ENCODE measurements at places on chromosomes 6 and 20. TPM values are rescaled to one million over a fixed set of nuclear protein-coding genes. Genes with fewer than 3 reads are reported as not detected.

PSMB9 gene
- 91.8 TPM for total RNA-seq

SMLR1 gene
- total RNA-seq = not detected

GSTA3 gene
- not detected for total RNA-seq

VNN1 gene
- total RNA-seq = not detected

C6orf58 gene
- total RNA-seq = not detected

PTGIS gene
- not detected for total RNA-seq

BIRC7 gene
- total RNA-seq = not detected

- DNase-seq = no peak
- no peak overlapping the region for H3K4me3 ChIP-seq
These were observed 90.9 kb upstream of the PREP start for GRCh38 chr6:105493736-105494135.

- no peak overlapping the region for H3K4me3 ChIP-seq
- no peaks in the 10 kb centered on the region for H3K4me1 ChIP-seq
- DNase-seq = no peak
- H3K27ac ChIP-seq = no peak overlapping the region
These were observed 5.2 kb upstream of the C20orf203 start for GRCh38 chr20:32678948-32679347.

DNA sequence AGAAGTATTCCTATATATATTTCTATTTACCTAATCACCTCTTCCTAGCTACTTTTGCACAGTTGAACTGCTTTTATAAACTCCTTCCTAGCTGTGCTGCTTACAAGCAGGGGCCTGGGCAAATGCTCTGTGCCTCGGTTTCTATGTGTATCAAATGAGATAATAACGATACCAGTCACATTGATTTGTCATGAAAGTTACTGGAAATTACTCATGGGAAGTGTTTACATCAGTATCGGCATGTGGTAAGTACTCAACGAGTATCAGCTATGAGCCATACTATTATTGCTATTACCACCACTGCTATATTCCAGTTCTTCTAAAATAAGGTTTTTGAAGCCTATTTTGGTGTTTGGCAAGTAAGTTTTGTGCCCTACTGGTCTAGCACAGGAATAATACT is 4.9 kb downstream of the LAMA4 start:
- no peak for DNase-seq
- peaks cover 47% of the 10 kb centered on the region for H3K4me1 ChIP-seq
- no peaks in the 10 kb centered on the region for H3K36me3 ChIP-seq
- H3K27ac ChIP-seq = no peak overlapping the region
- H3K27me3 ChIP-seq = no peaks in the 10 kb centered on the region

- no peaks in the 10 kb centered on the region for H3K4me1 ChIP-seq
- no peak overlapping the region for H3K27ac ChIP-seq
- no peak overlapping the region for H3K4me3 ChIP-seq
- peaks cover 6% of the 10 kb centered on the region for H3K36me3 ChIP-seq
These were observed 61.8 kb downstream of the GCNT2 start for GRCh38 chr6:10582774-10583508.

DNA sequence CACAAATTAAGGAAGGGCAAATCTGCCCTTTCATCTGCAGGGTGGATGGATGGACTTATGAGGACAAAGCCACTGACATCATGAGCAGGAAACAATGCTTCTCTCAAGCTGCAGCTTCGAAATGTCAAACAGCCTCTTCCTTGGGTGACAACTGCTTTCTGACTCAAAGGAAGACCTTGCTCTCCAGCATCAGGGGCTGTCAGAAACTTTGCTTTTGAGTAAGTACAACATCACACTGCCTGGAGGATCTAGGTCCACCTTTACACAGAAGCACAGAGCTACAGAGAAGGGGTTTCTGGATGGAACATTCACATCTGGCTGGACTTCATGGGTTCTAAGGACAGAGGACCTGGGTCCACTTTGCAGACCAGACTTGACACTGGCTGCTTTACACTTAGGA is 5.9 kb downstream of the CST1 start:
- no peak overlapping the region for H3K27ac ChIP-seq
- H3K27me3 ChIP-seq = no peaks in the 10 kb centered on the region
- no peak overlapping the region for H3K4me3 ChIP-seq
- no peaks in the 10 kb centered on the region for H3K36me3 ChIP-seq

DNA sequence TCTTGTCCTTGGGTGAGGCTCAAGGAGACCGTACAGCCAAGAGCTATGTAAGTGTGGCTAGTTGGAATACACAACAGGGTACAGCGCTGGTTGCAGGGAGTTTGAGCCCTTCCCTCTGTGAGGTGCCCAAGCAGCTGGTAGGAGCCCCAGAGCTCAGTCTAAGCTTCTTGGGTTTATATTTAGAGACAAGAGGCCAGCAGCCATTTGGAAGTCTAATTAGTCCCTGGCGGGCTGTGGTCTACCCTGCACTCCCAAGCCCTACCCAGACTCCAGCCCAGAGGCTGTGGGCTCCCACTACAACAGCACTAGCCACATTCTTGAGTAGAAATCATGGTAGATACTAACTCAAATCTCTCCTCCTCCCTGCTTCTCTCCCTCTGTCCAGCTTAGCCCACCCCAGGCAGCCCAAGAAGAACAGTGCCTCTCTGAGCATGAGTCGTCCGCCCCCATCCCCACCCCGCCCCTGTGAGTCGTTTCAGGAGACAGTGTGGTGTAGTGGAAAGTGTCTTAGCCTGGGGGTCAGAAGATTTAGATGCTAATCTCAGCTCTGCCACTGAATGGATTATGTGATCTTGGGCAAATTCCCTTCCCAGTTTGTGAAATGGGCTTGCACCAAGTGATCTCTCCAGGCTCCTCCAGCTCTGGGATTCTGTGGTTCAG is 37.8 kb downstream of the EIF2S2 start:
- H3K27me3 ChIP-seq = no peaks in the 10 kb centered on the region
- H3K36me3 ChIP-seq = peaks cover 65% of the 10 kb centered on the region
- DNase-seq = no peak
- no peak overlapping the region for H3K27ac ChIP-seq
- no peaks in the 10 kb centered on the region for H3K4me1 ChIP-seq

GRCh38 chr6:54192993-54193392 is 81.8 kb downstream of the MLIP start:
- no peak overlapping the region for H3K27ac ChIP-seq
- no peaks in the 10 kb centered on the region for H3K36me3 ChIP-seq
- no peak overlapping the region for H3K4me3 ChIP-seq
- DNase-seq = no peak
- H3K4me1 ChIP-seq = no peaks in the 10 kb centered on the region

DNA sequence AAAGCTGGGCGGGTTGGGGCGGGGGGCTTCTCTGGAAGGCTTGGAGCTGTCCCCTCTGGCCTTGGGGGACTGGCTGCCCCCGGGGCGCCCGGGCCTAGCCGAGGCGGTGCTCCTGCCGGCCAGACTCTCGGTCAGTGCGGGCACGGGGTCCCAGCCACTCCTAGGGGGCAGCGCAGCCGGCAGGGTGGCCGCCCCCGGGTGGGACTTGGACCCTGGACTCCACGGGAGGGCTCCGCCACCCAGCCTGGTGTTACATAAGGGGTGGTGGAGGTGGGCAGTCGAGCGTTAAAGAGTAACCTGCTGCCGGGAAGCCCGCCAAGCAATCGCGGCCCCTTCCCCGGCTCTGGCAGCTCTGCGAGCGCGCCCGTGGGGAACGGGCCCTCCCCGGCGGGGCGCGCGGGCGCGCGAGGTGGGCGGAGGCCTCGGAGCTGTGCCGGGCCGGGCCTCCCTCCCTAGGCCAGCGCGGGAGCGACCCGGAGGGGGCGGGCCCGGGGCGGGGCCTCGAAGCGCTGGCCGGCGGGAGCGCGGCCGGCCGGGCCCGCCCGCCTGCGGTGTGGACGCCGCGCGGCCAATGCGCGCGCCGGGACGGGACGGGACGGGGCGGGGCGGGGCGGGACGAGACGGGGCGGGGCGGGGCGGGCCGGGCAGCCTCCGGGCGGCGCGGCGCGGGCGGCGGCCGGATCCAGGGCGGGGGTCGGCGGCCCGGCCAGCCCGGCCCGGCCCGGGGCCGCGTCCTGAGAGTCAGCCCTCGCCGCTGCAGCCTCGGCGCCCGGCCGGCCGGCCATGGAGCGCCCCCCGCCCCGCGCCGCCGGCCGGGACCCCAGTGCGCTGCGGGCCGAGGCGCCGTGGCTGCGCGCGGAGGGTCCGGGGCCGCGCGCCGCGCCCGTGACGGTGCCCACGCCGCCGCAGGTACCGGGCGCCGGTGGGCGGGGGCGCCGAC is at the start of gene SLC2A4RG:
TSS of gene SLC2A4RG (plus strand) at position 647 of the 940 bp plus-strand sequence. CDS start at position 784, 137 bp downstream.
- no peaks in the 10 kb centered on the region for H3K27me3 ChIP-seq
- H3K4me1 ChIP-seq = peaks cover 15% of the 10 kb centered on the region
- H3K36me3 ChIP-seq = peaks cover 71% of the 10 kb centered on the region
- H3K4me3 ChIP-seq = peak within 1 kb of the TSS; percentile 57
- DNase-seq = peak; percentile 50
- peak within 1 kb of the TSS; percentile 45 for H3K27ac ChIP-seq

GRCh38 chr6:39425346-39426072 is 103.0 kb upstream of the KCNK16 start:
- H3K27ac ChIP-seq = peak overlapping the region; percentile 88
- H3K27me3 ChIP-seq = no peaks in the 10 kb centered on the region
- DNase-seq = no peak
- no peak overlapping the region for H3K4me3 ChIP-seq
- no peaks in the 10 kb centered on the region for H3K36me3 ChIP-seq

DNA sequence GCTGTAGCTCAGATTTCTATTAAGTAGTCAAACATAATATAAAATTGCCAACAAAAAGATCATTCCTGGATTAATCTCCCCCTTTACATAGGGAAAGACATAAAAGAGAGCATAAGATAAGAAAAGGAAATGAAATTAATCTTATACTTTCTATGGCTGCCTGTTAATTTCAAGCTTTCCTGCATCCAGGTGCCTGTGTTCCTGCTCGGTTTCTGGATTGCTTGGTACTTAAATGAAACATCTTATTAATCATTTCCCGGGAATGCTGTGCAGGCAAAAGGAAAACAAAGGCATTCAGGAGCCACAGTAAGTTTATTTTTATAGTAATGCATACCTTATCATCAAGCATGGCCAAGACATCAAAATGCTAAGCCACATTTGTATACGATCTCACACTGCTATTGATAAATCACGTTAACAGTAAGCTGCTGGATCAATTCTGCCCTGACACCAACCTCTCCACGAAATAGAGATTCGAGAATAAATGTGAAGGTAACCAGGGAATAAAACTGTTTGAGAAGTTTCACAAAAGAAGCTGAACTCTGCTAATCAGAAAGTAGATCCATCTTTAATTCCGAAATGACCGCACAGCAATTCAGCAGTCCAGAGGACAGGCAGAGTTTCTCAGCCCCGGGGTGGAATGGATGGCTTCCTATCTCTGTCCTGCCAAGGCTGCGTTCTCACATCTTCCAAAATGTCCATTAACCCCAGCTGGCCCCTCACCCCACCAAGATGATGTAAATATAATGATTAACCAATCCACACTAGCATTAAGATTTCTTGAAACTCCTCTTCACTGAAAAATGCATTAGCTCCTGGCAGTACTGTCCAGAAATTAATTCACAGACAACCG is 32.6 kb upstream of the APCDD1L start:
- no peaks in the 10 kb centered on the region for H3K27me3 ChIP-seq
- no peaks in the 10 kb centered on the region for H3K36me3 ChIP-seq
- H3K27ac ChIP-seq = peak overlapping the region; percentile 39
- peak; percentile 61 for DNase-seq
- no peak overlapping the region for H3K4me3 ChIP-seq
- H3K4me1 ChIP-seq = peaks cover 58% of the 10 kb centered on the region

- DNase-seq = no peak
- no peak overlapping the region for H3K4me3 ChIP-seq
- H3K36me3 ChIP-seq = no peaks in the 10 kb centered on the region
- H3K27me3 ChIP-seq = no peaks in the 10 kb centered on the region
- no peak overlapping the region for H3K27ac ChIP-seq
These were observed 100.5 kb downstream of the TBX18 start for GRCh38 chr6:84663866-84664265.

DNA sequence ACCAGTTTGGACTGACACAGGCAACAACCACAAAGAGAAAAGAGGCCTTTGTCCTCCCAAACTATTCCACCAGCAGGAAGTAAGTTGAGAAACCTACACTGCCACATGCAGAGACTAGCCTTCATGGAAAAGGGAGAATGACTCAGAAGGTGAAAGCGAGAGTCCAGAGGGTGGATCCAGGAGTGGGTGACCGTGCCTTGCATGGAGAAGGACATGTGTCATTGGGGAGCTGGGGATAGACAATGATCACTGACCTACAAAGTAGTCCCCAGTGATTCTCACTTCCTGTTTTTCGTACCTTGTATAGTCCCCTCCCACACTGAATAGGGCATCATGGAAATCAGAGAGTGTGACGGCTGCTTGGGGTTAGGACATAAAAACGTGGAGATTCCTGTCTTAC is 91.9 kb downstream of the MYLK4 start:
- DNase-seq = no peak
- peaks cover 6% of the 10 kb centered on the region for H3K4me1 ChIP-seq

- no peak overlapping the region for H3K4me3 ChIP-seq
- no peaks in the 10 kb centered on the region for H3K36me3 ChIP-seq
- no peaks in the 10 kb centered on the region for H3K4me1 ChIP-seq
- H3K27ac ChIP-seq = no peak overlapping the region
- no peaks in the 10 kb centered on the region for H3K27me3 ChIP-seq
These were observed 101.1 kb downstream of the MAP3K7 start for GRCh38 chr6:90485635-90486277.

DNA sequence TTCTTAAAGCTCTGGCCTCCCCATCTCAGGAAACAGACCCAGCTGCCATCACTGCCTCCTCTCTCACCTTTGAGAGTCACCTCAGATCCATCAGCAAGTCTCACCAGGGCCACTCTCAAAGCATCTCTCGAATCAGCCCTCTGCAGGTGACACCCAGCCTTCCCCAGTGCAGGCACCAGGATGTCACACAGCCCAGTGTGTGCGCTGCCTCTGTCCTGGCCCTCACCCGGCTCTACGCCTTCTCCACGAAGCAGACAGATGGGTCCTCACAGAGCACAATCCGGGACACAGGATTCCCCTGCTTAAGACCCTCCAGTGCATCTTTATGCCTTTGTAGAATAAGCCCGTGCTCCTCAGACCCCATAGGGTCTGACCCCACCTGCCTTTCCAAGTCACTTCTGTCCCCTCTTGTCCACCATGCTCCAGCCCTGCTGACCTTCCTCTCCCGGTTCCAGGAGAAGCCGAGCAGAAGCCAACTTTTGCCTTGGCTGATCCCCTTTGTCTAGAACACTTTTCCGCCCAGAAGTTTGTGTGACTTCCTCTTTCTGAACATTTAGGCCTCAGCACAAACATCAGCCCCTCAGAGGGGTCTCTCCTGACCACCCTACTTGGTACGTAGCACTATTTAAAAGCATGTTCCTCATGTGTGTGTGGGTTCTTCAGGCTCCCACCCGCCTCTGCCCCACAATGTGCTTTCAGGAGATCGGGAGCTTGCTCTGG is 60.2 kb downstream of the PSMG4 start:
- no peak for DNase-seq
- no peak overlapping the region for H3K27ac ChIP-seq
- H3K4me1 ChIP-seq = peaks cover 11% of the 10 kb centered on the region
- H3K36me3 ChIP-seq = no peaks in the 10 kb centered on the region

DNA sequence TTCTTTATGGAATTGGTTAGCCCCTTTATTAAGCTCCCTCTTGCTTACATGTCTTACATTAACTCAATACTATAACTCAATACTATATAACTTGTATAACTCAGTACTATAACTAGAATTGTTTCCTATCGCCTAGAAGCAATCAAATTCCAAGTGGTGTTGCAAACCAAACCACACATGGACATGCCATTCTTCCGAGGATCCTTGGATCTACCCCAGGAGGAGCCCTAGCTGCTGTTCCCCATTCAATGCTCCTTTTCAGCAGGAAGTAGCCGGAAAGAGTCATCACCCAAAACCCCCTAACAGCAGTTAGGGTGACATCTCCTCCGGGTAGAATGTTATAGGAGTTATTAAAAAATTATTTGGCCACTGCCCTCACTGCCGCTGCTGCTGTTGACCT is 40.5 kb downstream of the PLN start:
- no peak overlapping the region for H3K27ac ChIP-seq
- no peaks in the 10 kb centered on the region for H3K27me3 ChIP-seq
- no peak for DNase-seq
- H3K4me1 ChIP-seq = no peaks in the 10 kb centered on the region
